ENCODE measurements at places on chromosomes 2 and 18.

GRCh38 chr2:196287523-196287922 lies 116.1 kb upstream of the STK17B start:
- DNase-seq, result no peak

GRCh38 chr2:4356109-4356508 lies 652.7 kb downstream of the DCDC2C start:
- DNase-seq, result no peak

- DNase-seq, result no peak
Observed at GRCh38 chr18:46755315-46756024, 1.4 kb downstream of the ST8SIA5 start.

DNA sequence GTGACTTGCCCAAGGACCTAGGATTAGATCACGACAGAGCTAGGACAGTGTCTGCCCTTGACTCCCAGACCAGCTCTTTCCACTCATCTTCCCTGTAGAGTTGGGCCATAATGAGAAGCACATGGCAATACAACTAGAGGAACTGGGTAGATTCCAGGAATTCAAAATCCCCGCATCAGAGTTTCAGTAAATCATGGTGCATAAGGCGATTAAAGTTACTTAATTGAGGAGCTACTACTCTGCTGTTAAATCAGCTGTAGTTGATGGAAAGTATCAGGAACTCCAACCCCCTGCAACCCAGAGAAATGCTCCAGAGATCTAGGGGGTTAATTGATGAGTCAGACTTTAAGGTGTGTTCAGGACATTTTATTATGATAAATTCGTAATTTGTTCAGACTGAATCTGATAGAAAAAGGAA lies 5.7 kb downstream of the ANTXR1 start:
- DNase-seq, result no peak

GRCh38 chr2:54409752-54410151 lies 46.4 kb upstream of the SPTBN1 start:
- no peak for DNase-seq

- no peak for DNase-seq
Observed at GRCh38 chr18:34543356-34543755, 166.7 kb upstream of the DTNA start.

- DNase-seq, result no peak
Observed at GRCh38 chr2:188369365-188369764, 77.7 kb downstream of the GULP1 start.

DNA sequence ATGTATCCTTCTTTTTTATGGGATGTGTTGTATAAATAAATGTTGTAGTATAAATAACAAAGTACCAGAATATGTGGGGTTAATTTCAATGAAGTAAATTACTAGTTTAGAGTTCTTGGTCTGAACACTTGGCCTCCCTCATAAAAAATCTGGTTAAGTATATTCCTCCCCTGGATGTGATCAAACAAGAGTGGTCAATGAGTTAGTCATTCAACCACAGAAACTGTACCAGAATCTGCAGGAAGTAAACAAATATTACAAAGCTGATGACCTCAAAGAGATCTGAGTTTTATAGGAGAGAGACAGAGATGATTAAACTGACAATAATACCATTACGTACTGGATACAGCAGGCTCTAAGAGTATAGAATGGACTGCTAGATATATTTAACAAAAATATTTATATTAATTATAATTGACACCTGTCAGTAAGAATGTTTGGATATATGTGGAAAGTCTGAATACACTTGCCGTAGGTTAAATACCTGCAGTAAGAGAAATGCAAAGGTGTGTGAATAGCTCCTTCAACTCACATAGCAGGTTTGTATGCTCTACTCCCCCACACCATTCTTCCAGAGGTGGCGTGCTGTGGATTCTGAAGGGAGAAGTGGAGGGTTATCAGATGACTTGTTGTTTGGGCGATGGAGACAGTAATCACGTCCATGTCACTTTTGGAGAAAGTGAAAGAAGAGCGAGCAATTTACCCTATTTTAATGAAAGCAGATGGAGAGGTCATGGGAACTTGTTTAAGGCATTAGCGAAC lies 108.3 kb upstream of the LRATD1 start:
- DNase-seq, result no peak

- no peak for DNase-seq
Observed at GRCh38 chr2:60602388-60602787, 48.9 kb upstream of the BCL11A start.

DNA sequence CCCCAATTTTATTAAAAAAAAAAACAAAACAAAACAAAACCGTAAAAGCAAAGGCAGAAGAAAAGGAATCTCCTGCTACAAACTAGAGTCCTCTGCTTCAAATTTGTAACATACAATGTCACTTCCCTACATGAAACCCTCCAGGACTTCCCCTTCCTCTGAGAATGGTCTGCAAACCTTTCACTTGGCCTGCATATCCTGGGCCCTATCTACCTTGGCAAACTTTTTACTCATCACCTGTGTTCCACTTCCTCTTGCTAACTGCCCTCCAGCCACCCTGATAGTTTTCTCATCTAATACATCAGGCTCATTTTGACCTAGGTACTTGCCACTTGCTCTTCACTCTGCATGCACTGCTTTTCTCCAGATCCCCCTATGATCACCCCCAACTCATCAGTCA lies 255.5 kb downstream of the ETAA1 start:
- no peak for DNase-seq

- DNase-seq, result no peak
Observed at GRCh38 chr18:79069717-79070151, 540 bp downstream of the ATP9B start.

DNA sequence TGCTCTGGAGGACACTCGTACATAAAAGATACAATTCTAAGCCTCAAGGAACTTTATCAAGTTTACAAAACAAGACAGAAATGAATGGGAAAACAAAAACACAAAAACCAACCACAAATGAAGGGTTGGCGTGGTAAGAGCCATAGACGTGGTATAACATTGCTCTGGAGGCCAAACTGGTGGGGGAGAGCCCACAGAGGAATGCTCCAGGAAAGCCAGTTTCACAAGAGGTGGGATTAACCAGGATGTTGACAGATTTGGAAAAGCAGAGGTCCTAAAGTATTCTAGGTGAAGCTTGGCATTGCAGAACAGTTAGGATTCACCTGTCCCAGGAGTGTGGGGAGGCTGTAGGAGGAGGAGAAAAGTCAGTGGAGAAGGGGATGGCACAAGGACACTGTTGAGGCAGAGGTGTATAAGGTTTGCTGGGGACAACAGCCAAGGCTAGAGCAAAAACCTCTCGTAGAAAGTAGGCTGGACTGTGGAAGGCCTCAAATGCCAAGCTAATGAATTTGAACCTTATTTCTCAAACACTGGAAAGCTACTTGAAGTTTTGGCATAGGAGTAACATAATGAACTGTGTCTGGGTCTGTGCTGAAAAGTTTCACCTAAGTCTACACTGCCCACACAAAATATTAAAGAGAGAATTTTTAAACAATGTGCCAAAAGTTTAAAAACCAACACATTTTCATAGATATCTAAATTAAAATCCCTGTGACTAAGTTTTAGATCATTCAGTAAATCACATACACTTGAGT lies 135.1 kb downstream of the THADA start:
- DNase-seq, result no peak

- no peak for DNase-seq
Observed at GRCh38 chr2:149021761-149022160, 16.7 kb upstream of the LYPD6B start.

- no peak for DNase-seq
Observed at GRCh38 chr2:142580691-142581090, 296.8 kb upstream of the KYNU start.

GRCh38 chr2:203797712-203798111 lies 69.9 kb upstream of the CTLA4 start:
- DNase-seq, result no peak

DNA sequence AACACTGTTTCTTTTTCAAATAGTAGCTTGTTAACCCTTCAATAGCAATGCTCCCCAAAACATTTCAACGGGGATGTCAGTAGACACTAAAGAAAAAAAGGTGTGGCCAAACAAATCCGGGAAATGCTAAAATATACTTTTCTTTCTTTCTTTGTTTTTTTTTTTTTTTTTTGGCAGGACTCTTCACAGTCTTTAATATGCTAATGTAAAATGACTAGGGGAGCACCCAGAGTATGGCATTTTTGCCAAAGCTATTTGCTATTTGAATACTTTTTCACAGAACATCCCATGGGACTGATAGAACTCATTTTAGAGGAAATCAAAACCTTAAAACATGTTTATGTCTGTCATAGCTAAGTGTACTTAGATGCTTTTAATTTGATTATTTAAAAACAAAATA lies 32.1 kb downstream of the ATF2 start:
- no peak for DNase-seq

GRCh38 chr18:3985664-3986063 lies 469.4 kb downstream of the DLGAP1 start:
- DNase-seq, result no peak

GRCh38 chr18:45116116-45116515 lies 435.4 kb downstream of the SETBP1 start:
- no peak for DNase-seq

GRCh38 chr18:75167137-75167536 lies 41.8 kb downstream of the PTGR3 start:
- DNase-seq, result no peak

DNA sequence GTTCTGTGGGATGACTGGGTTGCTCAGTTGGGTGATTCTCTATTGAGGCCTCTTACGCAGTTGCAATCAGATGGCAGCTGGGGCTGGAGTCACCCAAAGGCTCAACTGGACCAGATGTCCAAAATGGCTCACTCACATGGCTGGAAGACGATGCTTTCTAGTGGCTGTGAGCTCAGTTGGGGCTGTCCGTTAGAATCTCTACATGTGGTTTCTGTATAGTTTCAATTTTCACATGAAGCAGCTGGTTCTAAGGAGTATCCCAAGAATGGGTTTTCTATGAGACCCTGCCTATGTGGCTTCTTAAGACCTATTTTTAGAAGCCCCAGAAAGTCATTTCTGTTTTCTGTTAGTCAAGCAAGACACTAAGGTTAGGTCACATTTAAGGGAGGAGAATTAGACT lies 4.4 kb downstream of the XRCC5 start:
- DNase-seq, result no peak

DNA sequence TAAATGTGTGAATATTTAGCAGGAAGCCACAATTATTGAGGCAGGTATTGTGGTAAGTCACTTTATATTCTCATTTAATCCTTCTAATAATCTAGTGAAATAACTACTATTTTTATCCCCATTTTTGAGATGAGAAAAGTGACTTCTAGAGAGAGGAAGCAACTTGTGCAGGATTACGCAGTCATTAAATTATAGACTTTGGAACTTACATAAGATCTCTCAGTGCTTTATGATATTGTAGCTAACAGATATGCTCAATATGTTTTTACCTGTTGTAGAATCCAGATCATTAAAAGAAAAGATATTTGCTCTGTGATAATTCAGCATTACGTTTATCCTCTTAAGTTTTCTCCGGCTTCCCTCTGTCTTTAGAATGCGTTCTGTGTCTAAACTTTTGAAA lies 50.5 kb downstream of the MBD5 start:
- no peak for DNase-seq

DNA sequence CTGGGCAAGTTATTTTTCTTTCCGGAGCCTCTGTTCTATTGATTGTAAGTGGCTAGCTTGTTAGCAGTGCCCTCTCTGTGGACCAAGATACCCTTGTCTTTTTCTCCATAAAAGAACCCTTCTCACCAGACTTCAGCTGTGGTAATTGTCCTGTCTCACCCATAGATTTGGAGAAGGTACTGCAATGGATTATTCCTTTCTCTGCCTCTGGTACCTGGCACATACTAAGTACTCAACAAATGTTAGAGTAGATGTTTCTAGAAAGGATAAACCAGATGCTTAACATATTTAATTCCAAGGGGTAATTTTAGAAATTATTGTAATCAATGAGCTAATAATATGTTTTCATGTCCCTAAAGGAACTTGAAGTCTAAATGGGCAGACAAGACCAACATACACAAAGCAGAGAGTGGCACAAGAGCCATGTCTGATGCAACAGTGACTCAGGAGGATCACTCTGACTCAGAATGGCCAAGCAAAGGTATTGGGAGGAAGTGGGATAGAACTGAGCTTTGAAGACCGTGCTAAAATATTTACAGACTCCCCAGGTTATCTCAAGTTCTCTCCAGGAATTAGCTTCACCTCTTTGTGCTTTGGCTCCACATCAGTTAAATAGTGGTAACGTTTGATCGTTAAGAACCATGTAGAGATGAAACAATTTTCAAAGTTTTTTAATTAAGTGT lies 129.7 kb upstream of the OSR1 start:
- DNase-seq, result no peak

DNA sequence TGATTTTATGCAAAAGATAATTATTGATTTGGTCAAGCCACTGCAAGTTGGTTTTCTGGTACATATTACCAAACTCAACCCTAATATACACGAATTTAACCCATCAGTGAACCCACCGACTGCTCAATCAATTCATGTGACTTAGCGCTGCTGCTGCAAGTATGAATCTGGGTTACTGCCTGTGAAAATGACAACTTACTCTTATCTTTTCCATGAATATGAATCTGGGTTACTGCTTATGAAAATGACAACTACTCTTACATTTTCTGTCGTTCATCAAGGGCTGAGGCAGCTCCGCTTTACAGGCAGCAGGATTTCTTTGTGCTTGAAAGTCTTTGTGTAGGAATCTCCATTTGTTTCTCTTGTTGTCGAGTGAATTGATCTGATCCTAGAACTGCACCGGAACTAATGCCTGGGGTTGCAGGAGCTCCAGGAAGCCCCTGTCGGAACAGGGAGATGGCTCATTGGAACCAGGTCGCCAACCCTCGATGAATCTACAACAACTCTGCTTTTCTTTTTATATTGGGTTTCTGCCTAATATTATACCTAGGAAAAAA lies 22.1 kb upstream of the ALKAL2 start:
- no peak for DNase-seq

DNA sequence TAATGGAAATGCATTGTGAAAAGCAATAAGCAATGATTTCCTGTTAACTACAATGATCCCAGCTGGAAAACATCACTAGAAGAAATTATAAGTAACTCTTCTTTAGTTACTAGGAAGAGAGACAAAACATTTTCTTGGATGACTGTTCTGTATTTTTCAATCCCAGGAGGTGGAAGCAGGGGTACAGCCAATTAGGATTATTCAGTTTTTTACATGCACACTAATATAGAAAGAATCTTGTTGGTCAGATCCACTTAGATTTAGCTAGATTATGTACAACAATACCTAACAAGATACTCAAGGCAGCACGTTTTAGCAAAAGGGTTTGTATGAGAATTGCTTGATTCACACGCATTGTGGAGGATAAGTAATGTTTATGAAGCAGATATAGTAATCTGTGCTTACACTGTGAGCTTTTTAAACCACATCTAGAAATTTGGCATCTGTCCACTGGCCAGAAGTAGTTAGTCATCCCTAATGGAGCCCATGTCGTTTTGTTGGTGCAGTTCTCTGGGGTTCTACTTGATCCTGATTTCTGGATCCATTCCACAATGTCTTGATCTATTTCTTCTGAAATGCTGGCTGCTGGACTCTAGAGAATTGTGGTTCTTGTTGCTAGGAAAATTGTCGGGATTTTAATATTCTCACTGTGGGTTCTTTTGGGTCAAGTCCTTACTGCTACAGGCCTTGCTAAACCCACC lies 199.7 kb downstream of the ADCYAP1 start:
- DNase-seq, result no peak

DNA sequence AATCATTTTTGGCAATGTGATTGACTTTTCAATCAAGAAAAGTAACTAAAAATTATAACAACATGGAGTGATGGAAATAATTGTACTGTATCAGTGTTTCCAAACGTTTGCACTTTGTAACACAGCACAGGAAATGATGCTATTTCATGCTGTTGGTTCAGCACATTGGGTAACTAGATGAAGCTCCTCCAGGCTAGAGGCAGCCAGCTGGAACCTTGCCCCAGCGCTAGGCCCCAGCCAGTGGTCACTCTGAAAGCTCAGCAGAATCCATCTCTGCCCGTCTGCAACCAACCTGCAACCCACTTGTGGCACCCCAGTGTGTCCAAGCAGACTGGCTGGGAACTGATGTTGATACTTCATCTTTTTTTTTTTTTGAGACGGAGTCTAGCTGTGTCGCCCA lies 15.3 kb downstream of the UNC50 start:
- DNase-seq, result no peak
